Renal cortex interstitium (tissue), 15 donors: ENCODE measurements at places on chromosomes 12 and 14. TPM values are rescaled to one million over a fixed set of nuclear protein-coding genes. Genes with fewer than 3 reads are reported as not detected.
A peak's percentile ranks its signal among the peaks of the same experiment; 100 is the strongest.

DNA sequence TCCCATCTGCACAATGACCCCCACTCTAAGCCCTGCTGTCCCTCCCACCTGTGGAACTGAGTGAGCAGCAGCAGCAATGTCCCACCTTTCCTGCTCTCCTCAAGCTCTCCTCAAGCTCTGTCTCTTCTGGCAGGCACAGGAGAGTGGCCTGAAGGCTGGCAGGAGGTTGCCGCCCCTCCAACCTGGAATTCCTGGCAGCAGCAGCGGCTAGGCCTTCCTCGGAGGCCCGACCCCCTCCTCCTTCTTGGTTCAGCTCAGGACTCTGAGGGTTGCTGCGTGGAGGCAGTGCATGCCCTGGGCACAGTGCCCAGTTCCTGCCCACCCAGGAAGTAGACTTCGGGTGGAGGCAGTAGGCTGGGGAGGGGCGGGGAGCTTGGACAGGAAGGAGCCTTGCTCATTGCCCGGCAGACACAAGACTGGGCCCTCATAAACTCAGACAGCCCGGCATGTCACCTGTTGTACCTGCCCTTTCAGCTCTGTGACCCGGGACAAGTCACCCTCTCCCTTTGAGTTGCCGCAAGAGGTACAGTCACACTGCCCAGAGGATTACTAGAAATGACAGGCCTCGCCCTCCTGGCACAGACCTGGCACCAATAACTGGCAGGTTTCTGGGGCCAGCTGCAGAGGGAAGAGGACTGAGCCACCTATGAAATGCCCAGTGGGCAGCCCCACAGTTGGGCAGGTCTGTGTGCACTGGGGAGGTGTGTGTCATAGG is 2.1 kb upstream of the SERPINA1 start:
- no peak for DNase-seq

DNA sequence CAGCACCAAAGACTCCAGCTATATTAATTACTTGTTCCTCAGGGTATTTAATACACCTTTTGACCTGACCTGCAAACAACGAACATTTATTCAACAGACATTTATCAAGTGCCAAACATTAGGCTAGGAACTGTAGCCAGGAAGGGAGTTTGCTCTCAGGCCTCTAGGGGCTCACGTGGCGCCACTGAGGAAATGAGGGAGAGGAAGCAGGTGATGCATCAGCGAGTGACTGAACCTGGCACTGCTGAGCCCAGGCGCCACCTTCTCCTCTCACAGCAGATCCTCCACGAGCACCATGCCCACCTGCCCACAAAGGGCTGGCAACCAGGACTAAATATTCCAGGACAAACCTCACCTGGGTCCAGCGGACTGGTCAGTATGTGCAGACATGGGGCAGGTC is 50.2 kb downstream of the SETD3 start:
- no peak for DNase-seq

DNA sequence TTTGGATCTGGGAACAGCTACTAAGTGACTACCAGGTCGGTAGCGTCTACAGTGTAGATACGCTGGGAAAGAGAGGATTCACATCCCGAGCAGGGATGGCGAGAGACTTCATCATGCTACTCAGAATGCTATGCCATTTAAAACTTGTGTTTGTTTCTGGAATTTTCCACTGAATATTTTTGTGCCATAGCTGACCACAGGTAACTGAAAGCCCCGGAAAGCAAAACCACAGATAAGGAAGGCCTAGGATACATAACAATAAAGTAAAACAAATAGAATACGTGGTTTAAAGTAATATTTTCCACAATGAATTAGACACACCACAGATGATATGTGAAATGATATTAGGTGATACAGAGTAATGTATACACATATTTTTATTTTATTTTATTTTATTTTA is 7.9 kb upstream of the HCAR1 start:
- no peak for DNase-seq

DNA sequence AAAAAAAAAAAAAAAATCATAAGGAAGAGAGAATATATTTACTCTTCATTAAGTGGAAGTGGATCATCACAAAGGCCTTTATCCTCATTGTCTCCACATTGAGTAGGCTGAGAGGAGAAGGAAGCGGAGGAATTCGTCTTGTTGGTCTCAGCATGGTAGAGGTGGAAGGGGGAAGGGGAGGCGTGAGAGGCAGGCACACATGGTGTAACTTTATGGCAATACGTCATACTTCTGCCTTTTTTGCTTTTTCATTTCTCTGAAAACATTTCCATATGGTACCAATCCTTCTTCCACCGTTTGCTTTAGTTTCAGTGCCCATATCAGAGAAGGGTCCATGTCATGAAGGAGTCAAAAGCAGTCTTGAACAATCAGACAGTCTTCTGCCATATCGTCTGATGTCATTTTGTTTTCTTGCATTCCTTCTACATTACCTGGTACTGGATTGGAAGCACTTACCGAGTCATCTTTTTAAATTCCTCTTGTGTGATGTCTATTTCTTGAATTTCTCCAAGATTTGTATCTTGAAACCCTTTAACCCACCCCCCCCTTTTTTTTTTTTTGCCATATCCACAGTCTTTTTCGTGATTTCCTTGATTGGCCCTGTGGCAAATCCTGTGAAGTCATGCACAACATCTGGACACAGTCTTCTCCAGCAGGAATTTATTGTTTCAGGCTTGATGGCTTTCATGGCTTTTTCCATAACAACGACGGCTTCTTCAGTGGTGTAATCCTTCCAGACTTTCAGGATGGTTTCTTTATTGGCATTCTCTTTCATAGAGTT is 8.9 kb downstream of the FUT8 start:
- DNase-seq = no peak

PTGDR gene
- 0.33 TPM for polyA plus RNA-seq

SOAT2 gene
- polyA plus RNA-seq = 2.1 TPM

DNA sequence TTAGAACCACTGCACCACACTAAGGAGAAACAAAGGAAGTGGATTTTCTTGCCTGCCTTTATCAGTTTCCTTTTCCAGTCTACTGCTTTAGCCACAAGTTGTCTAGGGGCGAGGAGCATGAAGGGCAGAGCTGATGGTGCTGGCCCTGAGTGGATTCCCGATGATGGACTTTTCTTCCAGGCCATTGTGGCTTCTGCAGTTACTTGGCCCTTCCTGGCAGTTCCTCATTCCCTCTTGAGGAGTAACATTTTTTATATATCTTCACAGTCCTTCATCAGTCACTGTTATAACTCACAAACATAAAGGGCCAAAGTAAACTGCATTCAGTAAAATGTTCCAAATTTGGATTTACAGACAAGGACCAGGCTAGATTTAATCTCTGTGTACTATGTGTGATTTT is 61.2 kb upstream of the SRSF5 start:
- DNase-seq = no peak

GRCh38 chr12:30926243-30927221 is at the start of gene TSPAN11:
Gene TSPAN11, plus strand, starts transcription at chr12:30926748. Its CDS starts 27,244 bp downstream, at chr12:30953992.
- peak; percentile 61 for DNase-seq

DNA sequence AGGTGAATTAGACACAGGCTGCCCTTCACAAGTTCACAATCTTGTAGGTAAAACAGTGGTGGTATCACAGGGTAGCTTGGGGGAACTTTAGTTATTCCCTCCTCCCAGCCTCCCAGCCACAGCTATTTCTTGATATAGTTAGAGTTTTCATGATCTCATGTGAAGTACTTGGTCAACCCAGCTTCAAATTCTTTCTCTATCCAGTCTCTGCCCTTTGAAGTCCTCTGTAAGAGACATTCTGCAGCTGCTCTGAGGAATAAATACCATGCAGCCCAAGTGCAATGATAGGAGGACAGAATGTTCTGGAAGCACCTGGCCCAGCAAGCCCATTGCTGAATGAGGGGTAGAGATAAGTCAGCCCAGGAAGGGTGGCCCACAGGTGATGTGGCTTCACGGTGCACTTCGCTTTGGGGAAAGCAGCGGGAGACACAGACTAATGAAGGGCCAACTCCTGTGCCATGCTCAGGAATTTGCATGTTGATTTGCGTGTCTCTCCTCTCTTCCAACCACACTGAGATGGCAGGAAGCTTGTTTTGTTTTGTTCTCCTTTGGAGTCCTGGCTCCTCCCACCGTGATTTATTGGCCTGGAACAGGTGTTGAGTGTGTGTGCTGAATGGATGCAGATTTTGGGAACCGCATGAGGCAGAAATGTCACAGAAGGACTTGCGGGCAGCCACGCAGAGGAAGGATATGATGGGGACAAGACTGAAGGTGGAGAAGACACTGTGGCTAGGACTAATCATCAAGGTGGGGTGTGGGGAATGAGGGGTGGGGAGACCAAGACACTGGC is 8.0 kb upstream of the TXNRD1 start:
- DNase-seq = no peak

TAS2R14 gene
- polyA plus RNA-seq = 3.0 TPM

DNA sequence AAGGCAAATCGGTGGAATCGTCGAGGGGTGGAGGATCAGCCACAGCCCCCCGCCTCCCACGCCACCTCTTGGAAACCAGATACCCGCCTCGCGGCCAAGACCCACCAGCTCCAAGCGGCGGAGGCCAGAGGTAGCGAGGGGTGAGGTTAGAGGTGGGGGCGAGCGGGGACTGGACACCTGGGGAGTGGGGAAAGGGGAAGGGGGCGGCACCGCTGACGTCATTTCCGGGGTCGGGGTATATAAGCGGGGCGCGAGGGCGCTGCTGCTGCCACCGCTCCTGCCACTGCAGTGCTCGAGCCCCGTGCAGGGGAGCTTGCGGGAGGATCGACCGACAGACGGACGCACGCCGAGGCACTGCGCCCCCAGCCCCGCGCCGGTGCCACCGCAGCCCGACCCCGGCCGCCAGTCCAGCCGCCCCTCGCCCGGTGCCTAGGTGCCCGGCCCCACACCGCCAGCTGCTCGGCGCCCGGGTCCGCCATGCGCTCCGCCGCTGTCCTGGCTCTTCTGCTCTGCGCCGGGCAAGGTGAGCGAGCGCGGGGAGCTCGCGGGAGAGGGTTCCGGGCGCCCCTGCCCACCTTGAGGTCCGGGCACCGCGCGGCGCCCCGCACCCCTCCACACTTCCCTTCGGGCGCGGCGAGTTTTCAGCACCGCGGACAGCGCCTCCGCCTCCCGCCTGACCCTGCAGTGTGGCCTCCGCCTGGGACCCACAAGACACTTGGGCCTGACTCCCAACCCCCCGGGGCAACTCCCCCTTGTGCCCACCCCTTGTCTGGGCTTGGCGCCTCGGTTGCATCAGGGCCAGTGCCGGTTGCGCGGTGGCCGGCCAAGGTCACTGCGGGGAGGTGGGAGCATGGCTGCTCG is at the start of gene CHGA:
CHGA (plus strand) TSS at position 268 of the 861 bp plus-strand sequence; CDS start at position 478, 210 bp downstream.
- peak; percentile 66 for DNase-seq
